ENCODE measurements at places on chromosomes 5 and 9.

- no peak for DNase-seq
Measured at GRCh38 chr5:122790354-122791103, 15.6 kb downstream of the SNX2 start.

- DNase-seq = no peak
Measured at GRCh38 chr9:137464291-137464999, 5.3 kb upstream of the NSMF start.

DNA sequence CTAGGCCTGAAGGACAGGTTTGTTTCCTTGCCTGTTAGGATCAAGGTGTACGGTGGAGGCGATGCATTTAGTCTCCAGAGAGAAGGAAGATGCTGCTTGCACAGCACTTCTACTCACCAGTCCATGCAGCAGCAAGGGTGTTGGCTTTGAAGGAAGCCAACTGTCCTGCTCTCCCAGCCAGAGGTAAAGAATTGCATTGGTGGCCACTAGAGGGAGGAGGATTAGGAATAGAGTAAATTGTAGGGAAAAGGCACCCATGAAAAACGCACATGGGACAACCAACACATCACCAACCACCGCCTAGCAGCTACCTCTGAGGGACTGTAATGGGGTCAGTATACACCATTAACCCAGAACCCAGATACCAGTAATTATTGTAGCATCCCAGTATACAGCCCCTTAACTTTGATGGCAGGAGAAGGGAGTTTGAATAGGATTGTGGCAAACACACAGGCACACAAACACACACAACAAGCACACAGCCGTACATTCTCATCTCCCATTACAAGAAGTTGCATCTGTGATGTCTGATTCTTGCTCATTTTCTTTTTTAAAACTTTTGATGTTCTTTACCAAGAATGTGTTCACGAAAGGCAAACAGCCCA, 267.7 kb downstream of the ADAMTS6 start:
- no peak for DNase-seq

- DNase-seq = no peak
Measured at GRCh38 chr9:94971378-94972131, 245.1 kb downstream of the AOPEP start.

DNA sequence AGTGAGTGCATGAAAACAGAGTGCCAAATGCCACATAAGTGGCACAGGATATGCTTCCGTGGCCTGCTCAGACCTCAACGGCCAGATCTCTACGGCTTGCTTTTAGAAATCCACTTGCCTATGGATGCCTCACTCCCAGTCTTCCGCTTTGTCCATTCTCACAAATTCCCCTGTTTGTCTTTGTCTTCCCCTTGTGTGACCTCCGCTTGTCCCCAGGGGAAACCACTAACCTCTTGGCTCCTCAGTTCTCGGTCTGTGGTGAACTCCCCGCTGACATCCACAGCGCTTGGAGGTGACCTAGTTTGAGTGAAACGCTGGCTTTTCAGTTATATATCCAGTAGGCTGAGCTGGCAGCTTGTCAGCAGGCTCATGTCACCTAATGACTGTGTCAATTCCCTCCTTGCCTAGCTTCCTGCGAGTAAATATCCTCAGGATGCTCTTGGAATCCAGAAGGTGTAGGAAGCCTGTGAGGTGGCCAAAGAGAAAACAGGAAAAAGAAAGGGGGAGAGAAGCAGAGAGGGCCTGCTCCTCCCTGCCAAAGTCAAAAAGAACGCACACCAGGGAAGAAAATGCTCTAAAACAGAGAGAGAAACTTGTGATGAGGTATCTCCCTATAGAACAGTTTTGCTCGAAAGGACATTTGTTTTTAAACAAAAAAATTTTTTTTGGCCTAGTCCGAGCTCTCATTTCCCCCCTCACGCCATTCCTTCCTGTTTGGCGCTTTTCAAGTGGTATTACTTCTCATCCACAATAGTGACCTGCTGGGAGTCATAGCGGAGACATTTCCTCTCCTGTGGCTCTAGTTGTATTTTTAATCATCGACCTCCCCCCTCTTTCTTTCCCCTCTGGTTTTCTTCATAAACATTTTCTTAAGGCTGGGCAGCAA, 101.6 kb upstream of the SPRY4 start:
- no peak for DNase-seq

DNA sequence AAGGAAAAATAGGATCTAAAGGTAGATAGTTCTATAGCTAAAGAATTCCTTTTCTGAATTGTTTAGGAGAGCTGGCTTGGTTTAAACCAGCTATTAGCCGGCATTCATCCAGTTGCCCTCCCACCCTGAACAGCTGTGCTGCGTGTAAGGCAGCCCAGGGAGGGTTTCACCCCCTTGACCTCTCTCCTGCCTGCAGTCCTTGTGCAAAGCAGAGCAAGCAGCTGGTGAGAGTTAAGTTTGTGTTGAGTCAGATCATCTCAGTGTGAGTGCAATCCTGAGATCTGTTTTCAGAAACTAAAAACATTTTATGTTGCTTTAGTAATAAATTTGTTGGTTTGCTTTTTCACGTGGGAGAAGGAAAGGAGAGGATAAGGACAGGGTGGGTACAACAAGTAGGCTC, 13.0 kb downstream of the SLC25A25 start:
- no peak for DNase-seq

- no peak for DNase-seq
Measured at GRCh38 chr9:112711050-112711689, 6.7 kb downstream of the INIP start.

DNA sequence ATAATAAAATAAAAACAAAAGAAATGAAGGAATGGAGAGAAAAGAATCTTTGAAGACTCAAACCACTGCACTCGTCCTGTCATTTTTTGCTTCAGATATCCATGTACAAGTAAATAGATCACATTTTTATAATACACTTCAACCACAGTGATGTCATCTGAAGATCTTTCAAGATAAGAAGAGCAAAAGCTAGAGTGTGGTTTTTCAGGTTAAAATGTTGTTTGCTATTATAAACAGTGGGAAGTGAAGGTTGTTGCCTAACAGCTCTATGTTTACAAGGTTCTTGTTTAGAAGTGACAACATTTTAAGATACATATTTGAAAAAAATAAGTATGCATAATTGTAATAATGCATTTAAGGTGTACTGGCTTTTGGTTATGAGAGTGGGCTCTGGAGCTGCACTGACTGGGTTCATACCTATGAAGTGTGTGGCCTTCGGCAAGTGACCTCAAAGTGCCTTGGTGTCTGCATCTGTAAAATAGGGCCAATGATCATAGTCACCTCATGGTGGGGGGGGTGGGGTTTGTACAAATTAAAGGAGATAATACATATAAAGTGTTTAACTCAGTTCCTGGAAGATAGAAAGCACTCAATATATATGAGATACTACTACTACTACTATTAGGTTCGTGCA, 45.5 kb upstream of the IL7R start:
- no peak for DNase-seq
